Activated CD8-positive, alpha-beta T cell treated with anti-CD3 and anti-CD28 coated beads for 36 hours (primary cell): ENCODE measurements at places on chromosomes 6 and 20. TPM values are rescaled to one million over a fixed set of nuclear protein-coding genes. Genes with fewer than 3 reads are reported as not detected.

GRCh38 chr6:35804996-35805736 lies at the start of gene LHFPL5:
TSS of gene LHFPL5 (plus strand) at chr6:35805352. CDS start at chr6:35805671, 319 bp downstream.
- DNase-seq, result peak; percentile 49

DNA sequence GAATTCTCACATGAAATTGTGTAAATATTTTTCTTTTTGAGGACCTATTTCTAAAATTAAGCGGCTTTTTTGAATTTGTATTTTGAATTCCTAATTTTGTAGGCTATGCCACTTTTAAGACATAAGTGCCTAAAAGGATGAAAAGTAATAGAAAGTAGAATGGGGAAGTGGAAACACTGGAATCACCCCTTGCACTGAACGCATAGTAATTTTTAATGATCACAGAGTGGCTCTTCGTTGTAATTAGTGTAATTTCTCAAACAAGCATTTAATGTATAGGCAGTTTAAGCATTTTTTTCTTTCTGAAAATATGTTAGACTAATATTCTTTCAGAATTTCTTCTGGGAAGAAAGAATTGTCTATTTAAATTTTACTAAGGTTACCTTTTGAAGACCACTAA lies 73.2 kb downstream of the ARID1B start:
- no peak for DNase-seq

DNA sequence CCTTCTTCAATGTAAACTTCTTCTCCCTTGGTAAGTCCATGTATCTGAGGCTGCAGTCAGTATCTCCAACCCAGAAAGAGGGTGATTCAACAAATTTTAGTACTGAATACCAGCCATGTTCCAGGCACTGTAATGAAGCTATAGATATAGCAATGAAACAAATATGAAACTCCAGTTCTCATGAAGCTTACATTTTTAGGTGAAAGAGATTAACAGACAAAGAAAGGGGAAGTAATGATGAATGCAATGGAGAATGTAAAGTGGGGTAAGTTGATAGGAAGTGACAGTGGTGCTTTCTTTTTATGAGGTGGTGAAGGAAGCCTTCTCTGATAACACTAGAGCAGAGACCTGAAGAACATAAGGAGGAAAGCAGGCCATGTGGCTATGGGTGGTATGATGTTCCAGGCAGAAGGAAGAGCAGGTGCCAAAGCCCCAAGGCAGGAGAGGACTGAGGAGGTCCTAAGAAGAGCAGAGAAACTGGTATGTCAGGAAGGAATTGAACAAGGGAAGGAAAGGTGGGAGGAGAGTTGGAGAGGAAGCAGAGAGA lies 143.6 kb downstream of the TFAP2B start:
- DNase-seq, result no peak

- peak; percentile 41 for DNase-seq
Observed at GRCh38 chr6:135116571-135116970, 61.9 kb upstream of the HBS1L start.

CLPSL1 gene
- total RNA-seq, result not detected

AVP gene
- not detected for total RNA-seq

HAO1 gene
- total RNA-seq, result not detected

OR2J1 gene
- total RNA-seq, result not detected

PAX1 gene
- not detected for total RNA-seq
